ENCODE measurements at places on chromosomes 3 and 15.

DNA sequence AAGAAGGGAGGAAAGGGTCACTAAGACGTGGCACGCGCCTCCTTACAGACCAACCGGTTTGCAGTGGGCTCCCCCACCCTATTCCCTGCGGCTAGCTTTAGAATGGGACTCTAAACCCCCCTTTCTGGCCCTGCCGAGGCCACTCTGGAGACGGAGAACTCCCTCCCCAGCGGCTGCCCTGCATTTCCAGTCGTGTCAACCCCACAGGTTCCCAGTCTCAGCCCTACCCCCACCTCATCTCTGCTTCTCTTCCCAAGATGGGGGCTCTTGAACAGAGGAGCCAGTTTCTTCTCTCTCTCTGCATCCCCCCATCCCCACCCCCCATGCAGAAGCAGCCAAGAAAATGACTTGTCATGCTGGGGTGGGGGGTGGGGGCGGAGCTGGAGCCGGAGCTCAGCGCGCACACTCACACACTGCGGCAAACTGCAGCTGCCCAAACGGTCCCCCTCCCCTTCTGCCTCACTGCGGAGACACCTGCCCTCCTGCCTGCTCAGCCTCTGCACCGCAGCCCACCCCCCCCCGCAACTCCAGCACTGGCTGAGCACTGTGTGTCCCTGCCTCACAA, 871 bp downstream of the MAP1A start:
- DNase-seq, result no peak

DNA sequence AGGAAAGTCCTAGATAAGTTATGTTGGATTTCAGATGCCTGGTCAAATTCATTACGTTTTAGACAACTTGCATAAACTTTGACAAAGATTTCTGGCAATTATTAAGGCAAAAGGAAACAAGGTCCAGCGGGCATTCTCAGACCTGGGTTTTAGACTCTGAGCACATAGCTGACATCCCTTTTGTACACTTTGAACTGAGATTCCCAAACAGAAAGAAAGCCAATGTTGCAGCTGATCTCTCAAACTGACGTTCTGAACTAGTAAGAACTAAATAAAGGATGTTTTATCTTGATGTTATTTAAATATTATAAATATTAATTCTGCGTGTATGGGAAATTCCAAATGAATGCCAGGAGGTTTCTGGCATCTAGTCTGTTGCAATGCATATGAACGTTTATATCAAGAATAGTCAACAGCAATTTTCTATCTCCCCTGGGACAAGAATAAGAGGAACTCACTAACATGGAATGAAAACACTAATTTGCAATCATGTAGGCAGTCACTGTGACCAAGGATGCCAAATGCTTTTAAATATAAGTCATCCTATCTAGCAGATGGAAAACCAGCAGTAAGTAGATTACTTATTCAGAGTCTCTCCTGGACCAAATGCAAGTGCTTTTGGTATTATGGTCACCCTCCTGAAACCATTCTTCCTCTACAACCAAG, 202.1 kb downstream of the GREM1 start:
- DNase-seq, result no peak

DNA sequence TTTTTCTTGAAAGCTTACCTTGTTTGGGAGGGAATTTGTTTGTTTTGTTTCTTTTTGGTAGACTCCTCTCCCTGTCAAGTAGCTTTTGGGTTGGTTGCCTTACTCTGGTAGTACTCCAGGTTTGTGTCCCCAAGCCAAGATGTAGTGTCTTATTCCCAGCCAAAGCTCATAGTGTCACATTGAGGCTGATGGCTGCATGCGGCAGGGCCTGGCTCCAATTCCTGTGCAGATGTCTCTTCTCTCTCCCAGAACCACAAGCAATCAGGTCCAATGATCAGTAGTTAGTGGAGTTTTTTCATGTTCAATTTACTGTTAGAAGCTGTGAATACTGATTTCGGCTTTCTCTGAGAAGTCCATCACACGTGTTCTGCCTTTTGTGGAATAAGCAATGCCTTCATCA, 221.1 kb upstream of the THBS1 start:
- no peak for DNase-seq

DNA sequence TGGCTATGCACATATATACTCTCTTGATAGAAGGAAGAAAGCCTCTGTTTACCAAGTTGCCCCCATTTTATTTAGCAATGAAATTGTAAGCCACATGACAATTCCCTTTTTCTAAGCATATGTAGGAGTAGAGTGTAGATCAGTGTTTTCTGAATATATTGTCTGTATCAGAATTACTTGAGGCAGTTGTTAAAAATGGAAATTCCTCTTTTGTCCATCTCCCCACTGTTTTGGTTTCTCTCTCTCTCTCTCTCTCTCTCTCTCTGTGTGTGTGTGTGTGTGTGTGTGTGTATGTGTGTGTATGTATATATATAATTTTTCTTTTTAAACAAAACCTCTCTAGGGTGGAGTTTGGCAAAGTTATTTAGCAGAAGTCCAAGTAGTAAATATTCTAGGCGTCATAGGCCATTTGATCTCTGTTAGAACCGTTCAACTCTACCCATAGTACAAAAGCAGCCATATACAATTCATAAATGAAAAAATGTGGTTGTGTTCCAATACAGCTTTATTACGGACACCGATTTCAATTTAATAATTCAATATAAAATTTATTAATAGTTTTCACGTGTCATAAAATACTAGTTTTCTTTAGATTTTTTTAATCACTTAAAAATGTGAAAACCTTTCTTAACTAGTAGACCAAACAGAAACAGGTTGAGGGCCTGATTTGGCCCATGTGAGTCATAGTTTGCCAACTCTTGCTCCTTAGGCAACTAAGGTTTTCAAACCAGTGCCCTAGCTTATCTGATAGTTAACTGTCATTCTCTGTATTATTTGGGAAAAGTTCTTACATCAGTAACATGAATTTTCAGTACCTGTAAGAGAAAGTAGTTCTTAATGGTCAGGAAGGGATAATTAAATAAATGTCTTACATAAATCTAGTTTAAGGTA, 39.8 kb downstream of the UBE2E1 start:
- no peak for DNase-seq

- peak; percentile 15 for DNase-seq
Measured at GRCh38 chr3:33372218-33373081, 67.8 kb downstream of the UBP1 start.

- no peak for DNase-seq
Measured at GRCh38 chr3:138449490-138449889, 15.1 kb downstream of the ESYT3 start.

DNA sequence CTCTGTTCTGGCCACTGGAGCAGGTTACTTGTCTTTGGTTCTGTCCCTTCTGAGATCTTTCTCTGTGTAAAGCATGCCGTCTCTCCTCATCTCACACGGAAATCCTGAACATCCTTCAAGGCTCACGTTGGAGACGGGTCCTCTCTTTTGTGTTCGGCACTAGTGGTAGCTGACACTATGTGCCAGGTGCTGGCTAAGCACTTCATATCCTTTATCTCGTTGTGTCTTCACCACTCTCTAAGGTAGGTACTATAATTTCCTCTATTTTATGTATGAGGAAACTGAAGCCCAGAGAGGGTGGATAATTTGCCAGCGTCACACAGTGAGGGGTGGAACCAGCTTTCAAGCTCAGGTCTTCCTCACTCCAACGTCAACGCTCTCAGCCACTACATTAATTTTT, 1.2 kb downstream of the IFT122 start:
- DNase-seq, result no peak

DNA sequence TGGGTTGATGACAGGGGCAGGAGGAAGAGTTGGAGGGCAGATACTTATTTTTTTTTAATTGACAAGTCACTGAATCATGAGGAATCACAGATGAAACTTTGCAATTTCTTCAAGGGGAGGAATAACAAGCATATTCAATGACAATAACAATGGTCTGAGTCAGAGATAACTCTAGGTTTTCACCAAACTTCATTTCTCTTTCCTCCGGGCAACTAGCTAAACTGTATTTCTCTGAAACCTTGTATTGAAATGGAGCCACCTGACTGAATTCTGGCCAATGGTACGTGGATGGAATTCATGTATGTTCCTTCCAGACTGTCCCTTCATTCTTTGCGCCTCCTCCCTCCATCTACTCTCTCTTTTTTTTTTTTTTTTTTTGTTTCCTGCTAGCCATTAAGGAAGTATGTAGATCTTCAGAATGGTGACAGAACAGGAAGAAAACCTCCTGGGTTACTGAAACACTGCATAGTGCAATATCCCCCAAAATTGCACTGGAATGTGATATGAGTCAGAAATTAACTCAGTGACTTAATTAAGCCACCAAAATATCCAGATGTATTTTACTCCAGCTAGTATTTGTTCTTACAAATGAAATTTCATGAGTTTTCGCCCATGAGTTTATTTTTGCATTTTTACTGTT, 495.4 kb downstream of the OTOL1 start:
- no peak for DNase-seq

DNA sequence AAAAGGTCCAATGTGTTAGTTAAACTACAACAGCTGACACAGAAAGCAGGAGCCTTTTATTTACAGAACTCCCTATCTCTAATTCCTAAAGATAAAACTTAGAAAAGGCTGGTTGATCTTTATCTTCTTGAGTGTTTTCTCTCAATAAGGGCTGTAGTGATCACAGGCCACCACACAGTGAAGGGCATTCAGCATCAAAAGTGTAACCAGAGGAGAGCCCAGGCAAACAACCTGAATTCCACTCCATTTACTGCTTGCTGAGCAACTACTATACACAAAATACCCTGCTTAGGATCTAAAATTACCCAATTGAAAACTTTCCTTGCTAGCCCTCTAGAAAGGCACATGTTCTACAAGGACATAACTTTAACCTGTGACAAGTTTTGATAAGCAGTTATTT, 122.7 kb downstream of the MEIS2 start:
- no peak for DNase-seq

GRCh38 chr3:179018808-179019207, 52.8 kb downstream of the ZMAT3 start:
- no peak for DNase-seq

GRCh38 chr15:70048578-70049514, 48.9 kb downstream of the TLE3 start:
- no peak for DNase-seq

GRCh38 chr3:144756704-144757440, 785.2 kb downstream of the DIPK2A start:
- no peak for DNase-seq

DNA sequence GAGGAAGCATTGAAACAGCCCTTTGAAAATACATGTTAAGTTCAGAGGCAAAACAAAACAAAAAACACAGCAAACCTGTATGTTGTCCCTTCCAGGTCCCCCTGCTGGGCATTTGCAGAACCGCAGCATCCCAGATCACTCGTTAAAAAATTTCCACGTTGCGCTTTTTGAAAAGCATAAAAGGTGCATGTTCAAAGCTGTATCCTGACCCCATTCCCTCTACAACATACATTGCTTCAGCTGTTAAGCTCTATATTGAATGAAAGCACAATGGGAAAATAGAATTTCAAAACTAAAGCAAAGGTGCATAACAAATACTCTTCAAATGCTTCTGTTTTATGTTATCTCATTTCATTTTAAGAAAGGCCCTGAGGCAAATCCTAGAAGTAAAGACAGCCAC, 328.3 kb downstream of the THSD4 start:
- peak; percentile 11 for DNase-seq

GRCh38 chr3:52315977-52316764, at the start of gene DNAH1:
TSS of gene DNAH1 (plus strand) at chr3:52316319. CDS start at chr3:52322443, 6,124 bp downstream.
- DNase-seq, result no peak

GRCh38 chr3:129654131-129654530, 47.7 kb upstream of the PLXND1 start:
- no peak for DNase-seq

DNA sequence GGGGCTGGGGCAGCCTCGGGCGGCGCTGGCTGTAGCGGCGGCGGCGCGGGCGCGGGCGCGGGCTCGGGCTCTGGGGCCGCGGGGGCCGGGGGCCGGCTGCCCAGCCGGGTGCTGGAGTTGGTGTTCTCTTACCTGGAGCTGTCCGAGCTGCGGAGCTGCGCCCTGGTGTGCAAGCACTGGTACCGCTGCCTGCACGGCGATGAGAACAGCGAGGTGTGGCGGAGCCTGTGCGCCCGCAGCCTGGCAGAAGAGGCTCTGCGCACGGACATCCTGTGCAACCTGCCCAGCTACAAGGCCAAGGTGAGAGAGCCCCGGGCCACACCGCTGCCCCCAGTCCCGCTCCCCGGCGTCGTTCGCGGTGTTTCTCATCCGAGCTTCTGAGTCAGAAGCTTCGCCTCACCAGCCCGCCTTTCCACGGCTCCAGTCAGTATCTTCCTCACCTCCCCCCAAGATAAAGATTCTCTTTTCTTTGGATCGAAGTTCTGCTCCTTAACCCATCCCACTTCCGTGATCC, 600 bp downstream of the FBXO45 start:
- DNase-seq, result peak; percentile 31

Measured in stimulated activated CD4-positive, alpha-beta T cell treated with anti-CD3 and anti-CD28 coated beads, TNF-alpha, amount 100 ng/mL, for 48 hours (primary cell).